T-helper 1 cell (primary cell): ENCODE measurements at places on chromosomes 2 and 18.
A peak's percentile ranks its signal among the peaks of the same experiment; 100 is the strongest.

- no peak for DNase-seq
These were observed 115.2 kb downstream of the MARCHF4 start for GRCh38 chr2:216257089-216257488.

- DNase-seq = no peak
These were observed 7.7 kb downstream of the RAB27B start for GRCh38 chr18:54835944-54836343.

DNA sequence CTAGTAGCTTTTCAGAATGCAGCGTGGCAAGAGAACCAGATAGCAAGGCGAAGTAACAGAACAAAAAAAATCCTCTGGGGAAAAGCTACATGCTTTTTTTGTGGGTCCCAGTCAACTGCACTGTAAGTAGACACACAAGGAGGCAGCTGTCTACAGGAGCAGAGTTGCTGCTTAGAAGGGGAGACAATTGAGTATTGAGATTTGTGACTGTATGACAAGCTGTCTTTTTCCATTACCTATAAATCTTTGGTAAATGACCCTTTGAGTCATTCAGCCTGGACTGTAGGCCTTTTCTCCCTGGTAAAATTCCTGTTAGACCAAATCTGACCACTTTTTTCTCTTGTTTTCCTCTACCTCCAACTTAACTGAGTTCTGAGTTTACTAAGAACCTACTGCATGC, 144.1 kb upstream of the FOSL2 start:
- DNase-seq = no peak

GRCh38 chr18:73891572-73892421, 255.8 kb downstream of the FBXO15 start:
- no peak for DNase-seq

GRCh38 chr18:24003903-24004640, 10.5 kb upstream of the TTC39C start:
- no peak for DNase-seq

DNA sequence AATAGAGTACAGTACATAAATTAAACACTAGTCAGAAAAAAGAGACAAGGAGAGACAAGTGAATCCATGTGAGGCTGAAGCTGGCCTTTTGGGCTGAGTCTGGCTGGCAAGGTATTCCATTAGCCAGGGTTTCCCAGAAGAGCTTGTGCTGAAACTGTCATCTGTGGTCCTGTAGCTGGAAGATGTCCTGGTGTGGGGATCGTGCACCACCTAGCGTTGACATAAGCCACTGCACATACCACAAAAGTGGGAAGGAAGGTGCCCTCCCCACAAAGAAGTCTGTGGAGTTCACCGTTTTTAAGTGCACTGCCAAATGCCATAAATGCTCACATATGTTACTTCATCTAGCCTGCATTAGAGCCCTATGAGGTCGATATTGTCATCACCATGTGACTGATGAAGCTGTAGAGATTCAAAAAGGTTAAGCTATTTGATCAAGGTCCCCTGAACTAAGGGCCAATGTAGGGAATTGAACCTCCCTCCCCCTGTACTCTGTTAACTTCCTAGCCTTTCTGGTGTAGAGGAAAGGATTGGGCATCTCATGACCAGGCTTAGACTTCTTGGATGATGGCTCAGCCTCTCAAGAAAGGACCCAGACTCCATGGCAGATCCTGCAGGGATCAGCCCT, 31.9 kb upstream of the GALNT14 start:
- peak; percentile 55 for DNase-seq

DNA sequence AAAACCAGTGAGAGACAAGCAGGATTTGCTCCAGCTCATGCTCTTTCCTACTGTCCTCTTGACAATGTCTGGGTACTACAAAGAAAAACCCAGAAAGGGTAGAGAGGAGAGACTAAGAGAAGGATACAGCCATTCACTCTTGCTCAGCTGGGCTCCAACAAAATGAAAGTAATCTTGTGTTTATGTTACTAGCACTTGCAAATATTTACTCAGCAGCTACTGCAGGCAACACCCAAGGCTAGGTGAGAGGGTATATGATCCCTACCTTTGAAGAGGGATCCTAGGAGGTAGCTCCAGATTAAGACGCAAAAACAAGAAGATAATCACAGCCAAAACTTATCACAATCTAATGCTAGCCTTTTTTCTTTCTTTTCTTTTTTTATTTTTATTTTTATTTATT, 329.6 kb upstream of the ACVR2A start:
- DNase-seq = no peak

- DNase-seq = no peak
These were observed 309.8 kb upstream of the COL3A1 start for GRCh38 chr2:188664416-188664815.

GRCh38 chr2:43318791-43319190, 92.4 kb upstream of the ZFP36L2 start:
- DNase-seq = no peak

GRCh38 chr2:177058747-177059146, 153.8 kb upstream of the HNRNPA3 start:
- no peak for DNase-seq

- DNase-seq = no peak
These were observed 9.2 kb downstream of the SEPTIN10 start for GRCh38 chr2:109604597-109604996.

DNA sequence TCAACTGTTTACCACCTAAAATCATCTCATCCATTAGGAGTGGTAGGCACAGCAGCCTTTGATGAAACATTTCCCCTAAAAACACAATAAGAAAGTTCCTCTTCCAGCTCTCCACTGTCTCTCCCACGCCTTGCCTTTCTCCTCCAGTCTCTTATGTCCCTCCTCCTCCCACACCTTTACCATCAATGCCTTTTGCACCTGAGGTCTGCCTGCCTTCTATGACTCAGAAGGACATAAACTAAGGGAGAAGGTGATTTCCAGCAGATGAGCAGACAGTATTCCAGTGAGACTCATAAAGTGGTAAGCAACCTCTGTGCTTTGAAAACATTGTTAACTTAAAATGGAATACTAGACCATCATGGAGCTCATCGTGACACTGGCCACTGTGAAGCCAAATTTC, 34.2 kb upstream of the NDUFV2 start:
- DNase-seq = no peak

DNA sequence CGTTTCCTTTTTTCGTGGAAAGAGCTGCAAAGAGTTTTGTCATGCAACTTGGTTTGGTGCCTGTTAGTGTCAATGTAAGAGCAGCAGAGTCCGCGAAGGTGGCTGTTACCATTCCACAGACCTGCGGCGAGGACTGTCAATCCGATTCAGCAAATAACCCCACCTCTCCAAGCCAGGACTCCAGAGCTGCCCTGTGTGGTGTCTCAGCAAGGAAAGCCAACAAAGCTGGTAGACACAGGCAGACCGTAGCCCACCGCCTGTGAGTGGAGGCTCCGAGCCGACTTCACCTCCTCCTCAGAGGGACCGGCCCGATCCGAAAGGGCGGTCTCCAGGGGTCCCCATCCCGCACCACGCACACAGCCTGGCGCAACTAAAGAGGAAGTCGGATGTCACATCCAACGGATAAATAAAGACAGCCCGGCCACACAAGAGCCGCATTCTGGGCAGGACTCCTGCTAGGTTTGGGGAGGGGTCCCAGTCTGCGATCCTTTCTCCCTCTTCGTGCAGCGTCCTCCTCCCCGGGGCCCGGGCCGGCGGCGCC, 819 bp downstream of the ANKRD44 start:
- peak; percentile 26 for DNase-seq

DNA sequence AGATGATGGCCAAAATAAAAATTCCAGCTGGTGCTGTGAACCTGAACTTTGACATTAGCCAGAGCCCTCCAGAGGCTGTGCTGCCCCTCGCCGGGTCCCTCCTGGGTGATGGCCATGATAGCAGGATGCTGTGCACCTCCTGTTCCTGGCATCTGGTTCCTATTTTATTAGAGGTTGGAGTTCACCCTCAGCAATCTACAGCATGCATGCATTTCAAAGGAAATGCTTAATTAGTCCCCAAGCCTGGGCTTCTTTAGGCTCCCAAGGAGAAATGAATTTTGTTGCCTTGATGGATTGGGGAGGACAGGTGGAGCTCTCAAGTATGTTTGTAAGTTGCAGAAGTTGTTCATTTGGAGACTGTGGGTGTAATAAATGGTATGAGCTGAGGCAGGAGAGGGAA, 166.9 kb downstream of the GLI2 start:
- no peak for DNase-seq

GRCh38 chr18:47968721-47969120, 38.3 kb upstream of the SMAD2 start:
- no peak for DNase-seq

- no peak for DNase-seq
These were observed 330.8 kb downstream of the NUP35 start for GRCh38 chr2:183455056-183455455.

GRCh38 chr2:72330652-72331051, 183.0 kb upstream of the CYP26B1 start:
- no peak for DNase-seq

DNA sequence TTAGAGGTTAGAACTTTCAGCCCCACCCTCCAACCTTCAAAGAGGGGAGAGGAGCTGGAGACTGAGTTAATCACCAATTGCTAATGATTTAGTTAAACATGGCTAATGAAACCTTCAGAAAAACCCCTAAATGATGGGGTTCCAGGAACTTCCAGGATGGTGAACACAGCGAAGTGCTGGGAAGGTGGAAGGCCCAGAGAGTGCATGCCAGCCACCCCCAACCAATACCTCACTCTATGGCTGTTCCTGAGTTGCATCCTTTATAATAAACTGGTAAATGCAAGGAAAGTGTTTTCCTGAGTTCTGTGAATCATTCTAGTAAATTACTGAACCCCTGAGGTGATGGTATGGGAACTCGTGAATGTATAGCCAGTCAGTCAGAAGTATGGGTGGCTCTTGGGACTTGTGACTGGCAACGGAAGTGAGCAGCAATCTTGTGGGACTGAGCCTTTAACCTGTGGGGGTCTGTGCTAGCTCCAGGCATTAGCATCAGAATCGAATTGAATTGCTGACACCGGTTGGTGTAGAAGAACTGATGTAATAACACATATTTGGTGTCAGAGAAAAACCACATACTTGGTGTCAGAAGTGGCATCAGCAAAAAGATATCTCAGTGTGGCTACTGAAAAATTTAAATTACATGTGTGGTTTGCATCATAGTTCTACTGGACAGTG, 37.4 kb downstream of the NPHP1 start:
- DNase-seq = no peak

- no peak for DNase-seq
These were observed 1.2 kb upstream of the ECEL1 start for GRCh38 chr2:232488721-232489300.

DNA sequence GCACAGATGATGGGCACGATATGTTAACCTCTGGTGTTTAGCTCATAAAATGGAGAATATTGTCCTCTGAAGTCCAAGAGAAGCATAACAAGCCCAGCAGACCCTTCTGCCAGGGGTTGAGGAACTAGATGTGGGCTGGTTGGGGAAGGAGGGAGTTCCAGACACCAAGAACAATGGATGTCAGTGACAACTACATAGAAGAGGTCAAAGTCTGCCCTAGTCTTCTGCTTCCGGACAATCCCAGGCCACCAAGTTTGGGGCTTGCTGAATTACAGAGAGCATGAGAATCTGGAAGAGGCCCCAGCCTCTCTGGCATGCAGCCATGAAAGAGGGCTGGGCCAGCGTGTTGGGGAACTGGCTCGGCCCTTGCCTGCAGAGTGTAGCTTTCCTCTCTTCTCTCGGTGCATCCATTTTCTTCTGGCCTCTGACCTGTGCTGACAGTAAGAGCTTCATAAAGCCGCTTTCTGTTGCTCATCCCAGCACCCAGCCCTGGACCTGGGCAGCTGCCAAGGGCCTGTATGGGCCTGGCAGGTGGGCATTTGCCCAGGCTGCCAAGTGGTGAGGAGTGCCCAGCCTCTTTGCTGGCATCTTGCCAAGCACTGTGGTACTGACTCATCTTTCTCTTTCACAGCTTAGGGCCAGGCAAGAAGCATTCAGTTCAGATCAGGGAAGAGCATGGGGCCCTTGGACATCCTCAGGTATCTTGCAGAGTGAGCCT, 14.6 kb upstream of the LAPTM4A start:
- DNase-seq = no peak

GRCh38 chr2:160156100-160156499, 44.0 kb downstream of the ITGB6 start:
- no peak for DNase-seq

- DNase-seq = no peak
These were observed 307.8 kb upstream of the CELF4 start for GRCh38 chr18:37873416-37873815.

- DNase-seq = no peak
These were observed 74.1 kb downstream of the MAPK4 start for GRCh38 chr18:50633992-50634391.

DNA sequence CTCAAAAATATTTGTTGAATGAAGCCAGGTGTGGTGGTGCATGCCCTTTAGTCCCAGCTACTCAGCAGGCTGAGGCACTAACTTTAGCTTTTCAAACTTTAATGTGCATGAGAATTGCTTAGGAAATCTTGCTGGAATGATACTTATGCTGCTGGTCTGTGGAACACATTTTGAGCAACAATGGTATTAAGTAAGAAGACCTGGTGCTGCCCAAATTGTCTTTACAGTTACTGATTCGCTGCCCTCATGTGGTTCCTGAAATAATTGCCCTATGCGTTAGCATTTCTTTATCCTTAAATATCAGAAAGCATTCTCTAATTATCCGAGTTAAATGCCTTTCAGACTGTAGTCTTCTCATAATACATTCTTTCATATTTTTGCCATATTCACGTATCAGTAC, 76.0 kb upstream of the SESTD1 start:
- DNase-seq = no peak

- no peak for DNase-seq
These were observed 12.0 kb upstream of the NTSR2 start for GRCh38 chr2:11681722-11682589.

- DNase-seq = no peak
These were observed 218.8 kb downstream of the AGPS start for GRCh38 chr2:177611310-177611886.

DNA sequence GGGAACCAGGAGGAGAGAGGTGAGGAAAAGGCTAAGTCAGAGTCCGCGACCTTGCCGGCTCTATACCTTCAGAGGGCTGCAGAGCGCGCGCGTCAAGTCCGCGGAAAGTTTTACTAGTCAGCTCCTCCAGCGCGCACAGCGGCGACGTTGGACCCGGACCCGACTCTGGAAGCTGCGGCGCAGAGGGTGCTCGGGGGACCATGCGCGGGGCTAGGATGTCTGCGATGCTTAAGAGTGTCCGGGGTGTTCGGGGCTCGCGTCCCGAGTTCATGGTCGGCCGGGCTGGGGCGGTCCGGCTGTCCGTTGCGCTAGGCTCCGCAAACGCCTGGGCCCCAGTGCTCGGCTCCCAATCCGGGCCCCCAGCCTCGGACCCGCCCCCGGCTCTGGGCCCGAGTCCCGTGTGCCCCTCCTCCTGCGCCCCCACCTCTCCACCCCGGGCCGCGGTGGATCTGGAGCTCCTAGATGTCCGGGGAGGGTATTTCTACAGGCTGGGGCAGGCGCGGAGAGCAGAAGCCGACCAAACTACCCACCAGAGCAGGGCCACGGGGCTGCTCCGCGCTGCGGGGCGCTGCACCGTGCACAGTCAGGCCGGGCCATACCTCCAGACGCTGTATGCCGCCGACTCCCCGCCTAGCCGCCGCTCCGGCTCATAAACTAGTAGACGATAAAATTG, at the start of gene LBX2:
TSS of gene LBX2 (minus strand) at position 337 of the 673 bp plus-strand sequence. CDS start at position 271, 66 bp downstream.
- no peak for DNase-seq
